NCI-H2171 (cell line): ENCODE measurements at places on chromosomes 5 and 9.

DNA sequence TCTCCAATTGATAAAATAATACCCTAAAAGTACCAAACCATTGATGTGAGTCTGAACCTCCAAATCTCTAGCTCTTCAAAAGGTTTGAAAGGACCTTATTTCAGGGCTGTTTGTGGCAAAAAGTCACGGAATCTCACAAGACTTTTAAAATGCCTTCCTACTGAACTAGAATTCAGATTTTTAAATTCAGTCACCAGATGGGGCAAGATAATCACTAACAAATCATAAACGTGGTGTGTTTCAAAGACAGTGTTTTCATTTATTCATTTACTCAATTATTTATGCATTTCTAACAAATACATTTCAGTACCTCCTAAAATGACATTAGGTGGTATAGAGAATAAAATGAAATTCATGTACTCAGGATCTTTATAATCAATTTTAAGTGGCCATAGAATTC lies 68.2 kb upstream of the SMC2 start:
- no peak for DNase-seq

- peak; percentile 31 for DNase-seq
Observed at GRCh38 chr5:36202521-36202961, 39.2 kb downstream of the NADK2 start.

- no peak for DNase-seq
Observed at GRCh38 chr9:105401651-105402050, 46.2 kb upstream of the FSD1L start.

- DNase-seq = no peak
Observed at GRCh38 chr5:141963701-141964100, 5.2 kb upstream of the RNF14 start.

DNA sequence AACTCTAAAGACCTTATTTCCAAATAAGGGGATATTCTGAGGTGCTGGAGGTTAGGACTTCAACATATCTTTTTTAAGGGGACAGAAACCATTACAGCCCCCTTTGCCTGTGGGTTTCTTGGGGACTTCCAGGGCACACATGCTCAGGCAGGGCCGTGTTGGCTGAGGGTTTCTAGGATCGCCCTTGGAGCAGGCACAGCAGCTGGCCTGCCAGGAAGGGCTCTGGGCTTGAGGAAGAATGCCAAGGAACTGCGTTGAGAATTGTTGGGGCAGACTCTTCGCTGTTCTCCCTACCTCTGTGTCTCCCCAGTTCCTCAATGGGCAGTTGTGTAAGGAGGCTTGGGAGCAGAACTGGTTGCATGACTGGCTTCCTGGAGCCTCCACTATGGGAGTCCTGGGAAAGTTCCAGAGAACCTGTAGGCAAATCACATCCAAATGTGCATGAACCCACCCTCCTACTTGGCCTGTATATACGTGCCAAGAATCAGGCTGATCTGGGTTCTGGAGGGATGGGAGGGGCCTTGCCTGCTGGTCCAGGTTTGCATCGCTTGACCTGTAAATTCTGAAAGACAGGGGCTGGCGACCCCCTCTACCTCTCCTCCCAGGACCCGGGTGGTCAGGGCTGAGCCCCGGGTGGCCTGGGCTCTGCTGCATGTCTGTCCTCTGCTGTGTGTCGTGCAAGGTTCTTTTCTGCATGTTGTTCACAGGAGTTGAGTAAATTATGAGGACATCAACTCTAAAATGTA lies 65.5 kb downstream of the HSPA4 start:
- no peak for DNase-seq

DNA sequence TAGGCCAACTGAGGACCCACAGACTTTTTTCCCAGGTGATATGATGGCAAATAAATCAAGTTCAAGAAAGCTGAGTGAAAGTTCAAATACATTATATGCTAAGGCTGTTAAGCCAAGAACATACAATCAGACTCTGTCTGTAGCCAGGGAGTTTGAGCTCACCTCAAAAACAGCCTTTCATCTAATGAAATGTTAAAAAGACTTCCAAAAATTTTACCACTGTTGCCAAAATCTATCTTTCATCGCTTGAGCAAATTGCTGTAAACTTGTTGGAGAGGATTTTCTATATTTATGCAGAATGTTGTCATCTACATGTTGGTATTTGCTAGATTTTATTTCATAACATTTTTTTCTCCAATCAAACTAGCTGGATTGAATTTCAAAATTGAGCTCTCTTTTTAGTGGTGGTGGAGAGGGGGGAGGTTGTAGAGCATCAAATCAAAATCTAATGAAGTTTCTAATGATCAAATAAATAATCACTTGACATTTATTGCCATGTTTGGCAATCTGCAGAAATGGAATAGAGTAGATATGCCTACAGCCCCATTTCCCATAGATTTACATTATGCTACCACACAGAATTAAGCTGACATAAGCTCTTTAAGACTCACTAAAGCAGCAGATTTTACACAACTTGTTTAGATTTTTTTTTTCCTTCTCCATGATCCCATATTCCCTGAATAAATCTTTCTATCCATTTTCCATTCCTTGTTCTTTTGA lies 828.9 kb upstream of the ZNF608 start:
- DNase-seq = no peak

DNA sequence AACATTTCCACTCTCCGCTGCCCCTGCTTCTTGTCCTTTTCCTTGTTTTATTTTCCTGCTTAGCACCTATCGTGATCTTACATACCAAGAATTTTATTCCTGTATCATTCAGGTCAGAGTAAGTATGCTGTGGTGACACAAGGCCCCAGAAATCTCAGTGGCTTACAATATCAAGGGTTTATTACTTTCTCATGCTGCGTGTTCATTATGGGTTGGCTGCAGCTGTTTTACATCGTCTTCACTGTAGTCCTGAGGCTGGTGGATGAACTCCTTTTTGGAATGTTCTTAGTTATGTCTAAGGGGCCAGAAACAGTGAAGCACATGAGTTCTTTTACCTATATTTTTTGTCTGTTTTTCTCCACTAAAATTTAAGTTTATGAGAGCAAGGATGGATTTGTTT lies 51.2 kb downstream of the FCHO2 start:
- DNase-seq = no peak

DNA sequence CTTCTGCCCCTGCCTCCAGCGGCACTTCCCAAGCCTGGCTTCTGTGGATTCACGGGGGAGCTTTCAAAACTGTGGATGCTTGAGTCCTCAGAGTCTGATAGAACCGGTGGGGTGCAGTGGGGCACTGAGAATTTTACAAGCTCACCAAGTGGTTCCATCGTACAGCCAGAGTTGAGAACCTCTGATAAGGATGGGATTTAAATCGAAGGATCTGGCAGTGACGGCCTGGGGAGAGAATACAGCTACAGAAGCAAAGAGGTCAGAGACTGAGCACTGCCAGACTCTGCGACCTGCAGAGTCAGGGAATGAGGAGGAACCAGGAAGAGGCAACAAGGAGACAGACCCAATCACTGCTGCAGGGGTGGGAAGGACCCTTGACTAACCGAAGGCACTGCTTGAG lies 124.6 kb upstream of the BOD1 start:
- DNase-seq = no peak

- DNase-seq = no peak
Observed at GRCh38 chr5:56633950-56634349, 181.4 kb upstream of the MAP3K1 start.

GRCh38 chr5:104071887-104072286 lies 509.3 kb upstream of the NUDT12 start:
- no peak for DNase-seq

GRCh38 chr5:143134900-143135299 lies 268.6 kb downstream of the NR3C1 start:
- no peak for DNase-seq

- DNase-seq = no peak
Observed at GRCh38 chr5:68464424-68464823, 248.9 kb downstream of the PIK3R1 start.

- no peak for DNase-seq
Observed at GRCh38 chr5:167261309-167262100, 1029.9 kb upstream of the WWC1 start.

DNA sequence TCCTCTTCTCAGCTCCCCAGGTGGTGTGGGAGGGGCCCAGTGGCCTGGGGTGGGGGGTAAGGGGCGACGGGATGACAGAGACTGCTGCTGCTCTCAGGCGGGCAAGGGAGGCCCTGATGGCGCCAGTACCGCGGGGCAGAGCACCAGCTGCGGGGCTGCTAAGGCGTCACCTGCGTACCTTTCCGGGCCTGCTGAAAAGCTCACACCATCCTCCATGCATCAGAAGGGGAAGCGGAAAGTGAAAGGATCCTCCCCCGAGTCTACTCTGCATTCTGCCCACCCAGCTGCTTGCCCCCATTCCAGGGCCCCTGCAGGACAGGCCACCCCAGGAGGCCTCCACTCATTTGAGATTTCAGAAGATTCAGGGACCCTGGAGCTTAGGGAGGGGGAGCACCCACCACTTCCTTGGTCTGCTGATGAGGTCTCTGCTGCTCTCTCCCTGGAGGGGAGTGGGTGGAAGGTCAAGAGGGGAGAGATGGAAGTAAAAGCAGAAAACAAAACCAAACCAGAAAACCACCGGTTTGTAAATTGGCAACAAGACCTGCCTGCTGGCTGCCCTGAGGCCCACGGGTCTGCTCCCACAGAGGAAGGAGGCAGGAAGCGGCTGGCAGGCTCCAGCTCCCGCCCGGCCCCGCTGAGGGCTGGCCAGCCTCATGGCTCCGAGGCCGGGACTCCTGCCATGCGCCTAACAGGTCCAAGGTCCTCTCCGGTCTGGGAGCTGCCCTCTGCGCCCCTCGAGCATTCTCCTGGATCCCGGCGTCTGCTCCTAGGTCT lies 33.6 kb downstream of the PRRT1B start:
- no peak for DNase-seq

- DNase-seq = no peak
Observed at GRCh38 chr5:57721226-57721625, 238.6 kb upstream of the ACTBL2 start.

- no peak for DNase-seq
Observed at GRCh38 chr5:11563822-11564221, 340.4 kb downstream of the CTNND2 start.

- no peak for DNase-seq
Observed at GRCh38 chr5:176664886-176665285, 17.6 kb downstream of the TSPAN17 start.

GRCh38 chr5:89034588-89034987 lies 151.6 kb upstream of the MEF2C start:
- no peak for DNase-seq

- DNase-seq = no peak
Observed at GRCh38 chr9:121266906-121267650, 884 bp upstream of the GSN start.

DNA sequence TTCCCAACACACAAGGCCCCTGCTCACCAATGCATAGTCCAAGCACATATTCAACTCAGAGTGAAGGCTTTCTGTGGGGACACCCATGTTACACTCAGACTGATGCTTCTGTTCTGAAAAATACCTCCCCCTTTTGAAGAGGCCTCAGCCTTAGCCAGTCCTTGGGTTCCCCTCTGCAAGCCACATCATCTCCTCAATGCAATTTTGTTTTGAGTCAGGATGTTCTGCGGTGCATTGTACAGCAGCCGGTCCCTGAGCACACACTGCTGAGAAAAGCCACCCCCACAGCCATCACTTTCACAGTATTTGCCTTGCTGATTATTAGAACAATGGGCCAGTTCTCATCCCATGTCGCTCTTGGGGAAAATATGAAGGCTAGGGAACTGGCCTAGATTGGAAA lies 241.2 kb downstream of the FAM114A2 start:
- DNase-seq = no peak

GRCh38 chr9:78884611-78885150 lies 587.8 kb downstream of the PSAT1 start:
- no peak for DNase-seq
